ENCODE measurements at places on chromosomes 1 and 21.

GRCh38 chr1:180181048-180181447 is 26.4 kb downstream of the QSOX1 start:
- DNase-seq = no peak

GRCh38 chr1:28909198-28909597 is 5.2 kb upstream of the EPB41 start:
- DNase-seq = no peak

DNA sequence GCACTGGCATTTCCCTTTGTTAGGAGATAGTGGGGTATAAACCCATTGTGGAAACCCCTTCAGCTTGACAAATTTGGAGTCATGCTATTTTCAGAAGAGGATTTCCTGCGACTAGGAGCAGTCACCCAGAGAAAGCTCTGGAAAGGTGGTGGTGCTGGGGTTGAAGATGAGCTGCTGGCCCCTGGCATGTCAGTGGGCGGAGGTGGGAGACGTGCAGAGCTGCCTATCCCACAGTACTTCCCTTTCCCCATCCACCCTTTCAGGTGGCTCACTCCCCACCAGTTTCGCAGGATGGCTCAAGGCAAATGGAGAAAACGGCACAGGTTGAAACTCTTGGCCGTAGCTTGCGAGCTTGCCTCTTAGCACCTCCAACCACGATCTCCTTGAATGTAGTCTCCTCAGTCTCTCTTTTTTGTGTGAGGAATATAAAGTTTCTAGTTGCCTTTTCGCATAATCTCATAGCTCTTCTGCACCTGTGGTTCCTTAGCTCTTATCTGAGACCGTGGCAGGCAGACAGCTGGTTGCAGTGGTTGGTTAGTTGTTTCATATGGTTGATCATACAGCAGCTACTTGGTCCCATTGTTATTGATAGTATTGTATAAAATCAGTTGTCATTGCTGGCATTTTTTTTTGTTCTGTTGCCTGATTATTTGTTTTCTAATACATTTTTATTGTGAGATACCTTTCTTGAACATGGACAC is 48.2 kb downstream of the ADARB1 start:
- no peak for DNase-seq

- DNase-seq = no peak
These were observed 2.3 kb downstream of the HIPK1 start for GRCh38 chr1:113931451-113931851.

- no peak for DNase-seq
These were observed 31.7 kb downstream of the AK5 start for GRCh38 chr1:77313491-77313890.

GRCh38 chr1:34631126-34631525 is 123.7 kb upstream of the GJB5 start:
- DNase-seq = no peak

- no peak for DNase-seq
These were observed 69.8 kb upstream of the ATP5PO start for GRCh38 chr21:33985117-33986050.

DNA sequence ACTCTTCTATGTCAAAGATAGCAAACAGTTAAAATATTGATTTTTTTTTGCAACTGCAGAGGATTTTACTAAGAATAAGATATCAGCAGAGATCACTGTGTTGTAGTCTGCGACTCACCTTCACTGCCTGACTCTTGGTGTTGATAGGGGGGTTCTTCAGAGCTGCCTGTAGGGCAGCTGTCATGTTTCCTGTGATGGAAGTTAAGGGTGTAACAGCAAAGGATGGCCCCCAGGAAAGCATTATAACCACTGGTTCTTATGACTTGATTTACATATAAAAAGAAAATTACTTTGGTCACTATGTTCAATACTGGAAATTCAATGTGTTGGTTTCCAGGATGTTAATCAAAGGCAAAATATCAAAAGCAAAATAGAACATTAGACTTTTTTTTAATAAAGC is 2.6 kb downstream of the ARPC5 start:
- no peak for DNase-seq
